Stimulated activated CD8-positive, alpha-beta memory T cell treated with anti-CD3 and anti-CD28 coated beads, Interleukin-7, amount 100 ng/mL, for 1 hour (primary cell): ENCODE measurements at places on chromosomes 3 and 15.
A peak's percentile ranks its signal among the peaks of the same experiment; 100 is the strongest.

DNA sequence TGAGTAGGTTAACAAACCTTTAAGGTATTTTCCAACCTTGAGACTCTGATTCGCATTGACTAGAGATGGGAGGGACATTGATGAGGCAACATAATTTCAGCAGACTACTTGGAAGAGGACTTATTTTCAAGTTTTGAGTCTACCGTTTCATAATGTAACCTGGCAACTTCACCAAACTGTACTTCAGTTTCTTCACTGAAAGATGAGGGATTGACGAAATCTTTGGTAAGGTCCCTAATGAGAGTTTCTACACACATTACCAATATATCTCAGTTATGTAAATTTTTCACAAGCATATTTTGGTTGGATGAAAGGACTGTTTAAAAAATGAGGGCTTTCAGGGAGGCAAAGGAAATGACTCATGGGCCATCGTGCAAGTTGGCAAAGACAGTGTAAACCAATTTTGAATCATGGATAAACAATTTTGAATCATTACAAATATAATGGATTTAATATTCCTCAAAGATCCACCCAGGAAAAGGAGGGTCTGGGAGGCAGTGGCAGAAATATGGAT, 28.7 kb upstream of the SEMA6D start:
- DNase-seq: no peak

DNA sequence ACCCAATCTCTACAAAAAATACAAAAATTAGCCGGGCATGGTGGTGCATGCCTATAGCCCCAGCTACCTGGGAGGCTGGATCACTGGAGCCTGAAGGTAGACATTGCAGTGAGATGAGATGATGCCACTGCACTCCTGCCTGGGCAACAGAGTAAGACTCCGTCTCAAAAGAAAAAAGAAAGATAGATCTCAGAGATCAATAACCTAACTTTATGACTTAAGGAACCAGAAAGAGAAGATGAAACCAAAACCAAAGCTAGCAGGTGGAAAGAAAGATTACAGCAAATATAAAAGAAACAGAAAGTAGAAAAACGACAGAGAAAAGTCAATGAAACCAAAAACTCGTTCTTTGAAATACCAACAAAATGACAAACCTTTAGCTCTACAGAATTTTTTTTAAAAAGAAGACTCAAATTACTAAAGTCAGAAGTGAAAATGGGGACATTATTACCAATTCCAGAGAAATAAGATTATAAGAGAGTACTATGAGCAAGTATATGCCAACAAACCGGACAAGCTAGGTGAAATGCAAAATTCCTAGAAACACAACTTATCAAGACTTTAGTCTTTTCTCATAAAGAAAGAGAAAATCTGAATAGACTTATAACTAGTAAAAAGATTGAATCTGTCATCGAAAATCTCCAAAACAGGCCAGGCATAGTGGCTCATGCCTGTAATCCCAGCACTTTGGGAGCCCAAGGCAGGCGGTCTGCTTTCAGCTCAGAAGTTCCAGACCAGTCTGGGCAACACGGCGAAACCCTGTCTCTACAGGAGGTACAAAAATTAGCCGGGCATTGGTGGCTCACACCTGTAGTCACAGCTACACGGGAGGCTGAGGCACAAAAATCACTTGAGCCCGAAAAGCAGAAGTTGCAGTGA, 35.0 kb downstream of the ACAP2 start:
- DNase-seq: no peak

DNA sequence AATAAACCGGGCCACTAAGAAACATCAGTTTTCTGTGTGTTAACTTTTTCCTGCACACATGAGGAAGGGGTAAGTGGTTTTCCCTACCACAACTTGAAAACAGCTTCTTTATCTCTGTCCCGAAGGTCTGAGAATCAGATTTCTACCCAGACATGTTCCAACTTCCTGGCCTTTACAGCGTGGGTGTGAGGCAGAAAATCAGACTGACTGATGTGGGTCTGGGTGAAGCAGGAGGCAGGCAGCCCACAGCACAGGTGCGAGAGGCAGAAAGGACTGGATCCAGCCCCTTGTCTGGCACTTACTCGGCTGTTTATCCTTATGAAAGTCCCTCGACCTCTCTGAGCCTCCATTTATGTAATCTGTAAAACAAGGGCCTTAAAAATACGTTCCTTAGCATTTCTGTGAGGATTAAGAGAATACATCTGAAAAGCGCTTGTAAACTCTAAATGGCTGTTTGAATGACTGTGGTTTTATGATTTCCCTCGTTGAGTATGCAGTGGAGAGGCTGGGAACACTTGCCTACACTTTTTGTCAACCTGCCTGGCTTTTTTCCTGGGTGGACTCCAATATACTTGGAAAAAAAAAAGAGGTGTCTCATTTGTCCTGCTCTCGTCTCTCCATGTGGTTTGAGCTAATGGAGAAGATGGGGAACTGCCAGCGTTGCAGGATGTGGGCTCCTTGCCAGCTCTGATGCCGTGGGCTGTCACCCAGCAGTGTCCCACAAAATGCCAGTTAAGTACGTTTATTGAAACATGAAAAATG, 3.1 kb downstream of the AGBL1 start:
- DNase-seq: no peak

GRCh38 chr15:74780523-74781430, 1.1 kb upstream of the CSK start:
- DNase-seq: no peak

GRCh38 chr3:48516571-48516970, 12.6 kb upstream of the SHISA5 start:
- no peak for DNase-seq

- no peak for DNase-seq
Measured at GRCh38 chr15:73925848-73926218, 429 bp upstream of the LOXL1 start.

- DNase-seq: no peak
Measured at GRCh38 chr3:16331319-16331883, 66.4 kb downstream of the OXNAD1 start.

DNA sequence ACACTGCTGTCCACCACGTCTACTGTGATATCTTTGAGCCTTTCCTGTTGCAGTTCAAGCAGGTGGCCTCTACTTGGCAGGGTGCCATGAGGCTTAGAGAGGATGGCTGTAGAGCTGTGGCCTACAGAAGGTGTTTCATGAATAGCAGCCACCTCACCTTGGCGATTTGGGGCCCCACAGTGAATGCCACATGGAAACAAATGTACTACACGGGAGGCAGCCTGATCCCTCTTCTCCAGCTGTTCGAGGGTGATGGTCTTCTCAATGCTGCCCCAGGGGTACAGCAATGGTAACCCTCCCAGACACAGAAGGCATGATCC, 70.7 kb downstream of the FAM43A start:
- DNase-seq: no peak

GRCh38 chr15:47184003-47184907, 533.0 kb upstream of the SEMA6D start:
- no peak for DNase-seq

- no peak for DNase-seq
Measured at GRCh38 chr3:31728403-31728802, 195.7 kb downstream of the STT3B start.

- DNase-seq: peak; percentile 57
Measured at GRCh38 chr3:10263646-10264363, 15.5 kb downstream of the TATDN2 start.

DNA sequence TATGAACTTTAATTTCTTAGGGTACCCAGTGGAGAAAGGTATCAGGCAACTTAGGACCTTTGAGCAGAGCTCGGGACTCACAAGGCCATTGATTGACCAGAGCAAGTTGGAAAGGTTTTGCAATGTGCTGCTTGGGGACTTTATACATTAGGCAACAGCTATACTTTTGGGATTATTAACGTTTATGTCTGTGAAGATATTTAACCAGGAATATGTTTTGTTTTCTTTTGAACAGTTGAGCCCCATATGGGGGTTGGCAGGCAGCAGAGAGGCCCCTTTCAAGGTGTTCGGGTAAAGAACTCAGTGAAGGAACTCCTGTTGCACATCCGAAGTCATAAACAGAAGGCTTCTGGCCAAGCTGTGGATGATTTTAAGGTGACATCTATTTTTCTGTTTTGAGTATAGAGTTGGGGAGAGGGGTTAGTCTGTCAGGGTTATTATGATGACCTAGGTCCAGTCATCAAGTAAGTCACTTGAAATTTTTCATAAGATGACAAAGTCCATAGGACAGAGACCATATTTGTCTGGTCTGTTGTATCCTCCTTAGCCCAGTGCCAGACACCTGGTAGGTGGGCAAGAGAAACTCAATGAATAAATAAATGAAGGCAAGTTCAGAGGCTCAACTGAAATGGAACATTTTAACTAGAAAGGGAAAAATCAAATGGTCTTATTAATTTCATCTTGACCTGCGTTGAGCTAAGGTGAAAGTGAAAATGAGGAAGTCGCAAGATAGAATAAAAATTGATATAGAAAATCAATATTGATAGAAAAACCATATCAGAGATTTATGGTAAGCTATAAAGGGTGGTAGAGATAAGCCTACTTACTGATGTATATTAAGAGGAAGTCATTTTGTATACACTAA, 2.8 kb downstream of the NFKBIZ start:
- DNase-seq: no peak

DNA sequence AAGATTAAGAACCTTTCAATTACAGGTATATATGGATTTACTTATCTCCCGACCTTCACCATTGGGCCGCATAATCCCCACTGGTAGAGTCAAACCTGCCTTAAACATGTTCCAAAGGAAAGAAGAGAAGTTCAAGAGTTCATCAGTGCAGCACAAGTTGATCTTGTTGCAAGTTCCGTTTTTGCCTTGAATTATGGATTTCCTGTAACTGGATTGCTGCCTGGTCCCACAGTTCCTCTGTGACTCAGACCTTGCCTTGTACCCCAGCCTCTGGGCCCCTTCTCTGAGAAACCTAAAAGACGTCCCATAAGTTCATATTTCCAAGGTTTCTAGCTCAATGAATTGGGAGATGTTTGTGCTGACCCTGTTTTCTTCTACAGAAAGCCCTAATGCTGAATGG, 112.5 kb upstream of the THBS1 start:
- no peak for DNase-seq

DNA sequence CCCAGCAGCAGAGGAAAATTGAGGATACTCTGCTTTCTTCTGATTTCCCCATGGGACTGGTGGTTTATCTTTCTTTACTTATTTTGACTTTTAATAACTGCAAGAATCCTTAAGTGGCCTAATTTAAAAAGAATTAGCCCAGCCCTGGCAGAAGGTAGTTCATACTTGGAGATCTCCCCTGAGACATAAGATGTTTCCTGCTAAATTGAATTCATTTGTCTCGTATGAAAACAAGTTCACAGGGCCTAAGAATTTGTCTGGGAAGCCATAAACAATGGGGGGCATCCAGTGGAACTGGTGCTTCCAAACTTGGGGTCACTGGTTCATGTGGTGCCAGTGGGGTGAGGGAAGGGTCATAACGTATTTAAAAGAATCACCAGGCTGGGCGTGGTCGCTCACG, 283.1 kb upstream of the RASGRP1 start:
- DNase-seq: no peak

DNA sequence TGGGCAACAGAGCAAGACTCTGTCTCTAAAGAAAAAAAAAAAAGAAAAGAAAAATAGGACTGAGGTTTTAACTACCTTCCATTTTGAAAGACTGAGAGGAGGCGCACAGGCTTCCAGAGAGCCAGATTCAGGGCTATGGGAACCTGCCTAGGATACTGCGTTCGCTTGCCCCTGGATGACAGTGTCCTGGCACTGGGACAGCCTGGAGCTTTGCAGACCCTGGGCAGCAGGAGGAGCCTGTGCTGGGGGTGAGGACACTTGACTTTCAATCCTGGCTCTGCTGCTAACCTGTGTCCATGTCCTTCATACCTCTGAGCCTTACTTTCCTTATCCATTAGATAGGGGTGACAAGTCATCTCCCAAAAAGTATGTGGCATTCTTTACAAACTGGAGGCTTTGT, 31.2 kb downstream of the CD276 start:
- no peak for DNase-seq

GRCh38 chr3:173021547-173022185, 119.4 kb downstream of the SPATA16 start:
- DNase-seq: no peak

DNA sequence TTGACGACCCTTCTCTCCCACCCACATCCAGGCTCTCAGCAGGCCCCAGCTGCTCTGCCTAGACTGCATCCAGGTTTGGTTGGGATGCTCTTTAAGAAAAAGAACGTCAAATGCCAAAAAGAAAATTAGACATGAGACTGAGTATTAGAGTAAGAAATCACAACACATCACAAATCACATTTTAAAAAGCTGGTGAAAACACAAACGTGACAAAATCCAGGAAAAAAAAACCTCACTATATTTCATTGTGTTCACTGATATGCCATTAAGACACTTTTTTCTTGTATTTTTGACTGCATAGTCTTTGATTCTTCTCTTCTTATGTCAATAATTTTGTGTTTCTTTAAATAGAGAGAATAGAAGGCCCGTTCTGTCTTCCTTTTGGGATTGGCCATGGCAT, 243.7 kb downstream of the TLE3 start:
- DNase-seq: no peak

DNA sequence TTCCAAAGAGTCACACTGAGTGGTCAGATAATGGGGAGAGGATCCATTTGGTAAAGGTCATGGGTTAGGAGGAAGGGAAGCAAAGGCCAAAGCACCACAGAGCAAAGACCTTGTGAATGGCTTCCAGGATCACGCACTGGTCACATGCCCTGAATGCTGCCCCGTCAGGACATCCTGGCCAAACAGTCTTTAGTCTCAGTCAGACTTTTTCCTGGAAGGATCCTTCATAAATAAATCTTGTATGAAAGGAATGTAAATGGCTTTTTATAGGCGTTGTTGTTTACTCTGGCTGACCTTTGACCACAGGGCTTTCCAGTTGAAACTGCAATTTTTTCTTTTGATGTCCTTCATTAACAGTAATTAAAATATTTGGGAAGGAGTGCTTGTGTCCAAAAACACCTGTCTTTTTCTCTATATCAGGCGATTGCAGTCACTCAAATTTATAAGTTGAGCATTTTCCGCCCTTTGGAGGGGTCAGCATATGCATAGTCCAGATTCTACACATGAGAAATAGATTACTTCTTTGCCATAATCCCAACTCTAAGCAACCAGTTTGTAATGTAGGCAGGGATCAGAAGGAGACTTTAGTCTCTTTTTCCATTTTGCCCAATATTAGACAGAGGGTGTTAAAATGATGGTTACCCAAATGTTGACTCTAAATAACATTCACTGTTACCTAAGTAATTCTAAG, 48.4 kb downstream of the CHAC1 start:
- no peak for DNase-seq

GRCh38 chr3:11770477-11771391, 76.0 kb downstream of the TAMM41 start:
- DNase-seq: peak; percentile 44

DNA sequence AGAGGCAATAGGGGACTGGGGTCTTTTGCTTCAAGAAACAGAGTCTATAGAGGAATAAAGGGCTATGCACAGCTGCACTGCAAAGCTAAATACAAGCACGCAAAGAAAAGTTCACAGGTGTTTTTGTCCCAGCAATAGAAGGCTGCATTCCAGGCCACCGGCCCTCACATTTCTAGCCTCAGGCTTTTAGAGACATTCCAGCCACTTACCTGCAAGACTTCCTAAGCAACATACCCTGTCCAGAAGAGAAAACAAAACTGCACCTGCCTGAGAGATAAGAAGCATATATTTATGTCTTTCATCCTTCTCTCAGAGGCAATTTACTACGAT, 220.5 kb downstream of the OPA1 start:
- no peak for DNase-seq

- no peak for DNase-seq
Measured at GRCh38 chr3:184733971-184734608, 22.2 kb upstream of the MAGEF1 start.
